ENCODE measurements at places on chromosomes 7 and 10.

DNA sequence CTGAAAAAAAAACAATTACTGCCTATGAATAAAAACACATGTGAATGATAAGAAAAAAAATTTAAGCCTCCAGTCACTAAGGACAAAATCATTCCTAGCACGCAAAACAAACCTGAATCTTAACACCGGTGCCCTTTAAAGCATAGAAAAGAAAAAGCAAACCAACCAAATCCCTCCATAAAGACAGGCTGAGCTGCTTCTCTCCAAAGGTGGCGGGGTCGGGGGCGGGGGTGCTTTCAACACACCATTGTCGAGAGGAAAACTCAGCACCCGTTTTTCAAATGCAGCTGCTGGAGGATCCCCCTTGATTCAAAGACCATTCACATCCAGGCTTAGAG, 1.4 kb downstream of the ST8SIA6 start:
- DNase-seq, result no peak

GRCh38 chr7:115572111-115572510, 458.5 kb downstream of the TFEC start:
- DNase-seq, result no peak

GRCh38 chr10:48900371-48900801, 39.3 kb downstream of the LRRC18 start:
- DNase-seq, result no peak

DNA sequence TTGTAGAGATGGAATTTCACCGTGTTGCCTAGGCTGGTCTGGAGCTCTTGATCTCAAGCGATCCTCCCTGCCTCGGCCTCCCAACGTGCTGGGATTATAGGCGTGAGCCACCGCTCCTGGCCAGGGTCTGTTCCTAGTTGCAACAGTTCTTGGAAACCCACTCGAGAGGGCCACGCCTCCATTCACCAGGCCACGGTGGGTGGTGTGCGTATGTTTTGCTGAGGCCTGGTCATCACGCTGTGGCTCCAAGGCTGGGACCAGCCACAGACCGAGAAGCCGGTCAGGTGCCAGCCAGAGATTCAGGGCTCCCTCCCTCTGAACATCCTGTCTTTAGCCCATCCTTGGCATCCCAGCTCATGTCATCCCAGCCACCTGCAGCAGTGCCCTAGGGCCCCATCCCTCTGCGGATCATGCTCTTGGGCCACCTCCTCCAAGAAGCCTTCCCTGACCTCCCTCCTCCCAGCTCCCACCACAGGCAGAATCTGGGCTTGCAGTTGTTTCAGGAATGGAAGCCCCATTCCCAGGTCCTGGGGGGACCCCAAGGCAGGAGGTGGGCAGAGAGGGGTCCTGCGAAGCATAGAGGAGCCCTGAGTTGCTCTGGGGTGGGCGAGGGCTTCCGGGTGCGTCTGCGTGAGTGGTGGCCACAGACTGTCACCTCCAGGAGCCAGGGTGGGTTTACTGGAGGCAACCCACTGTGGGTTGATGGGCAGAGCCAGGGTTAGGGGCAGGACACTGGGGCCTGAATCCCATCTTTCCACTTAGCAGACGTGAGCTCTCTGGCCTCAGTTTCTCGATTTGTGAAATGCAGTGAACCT, 5.2 kb downstream of the LAT2 start:
- DNase-seq, result no peak

DNA sequence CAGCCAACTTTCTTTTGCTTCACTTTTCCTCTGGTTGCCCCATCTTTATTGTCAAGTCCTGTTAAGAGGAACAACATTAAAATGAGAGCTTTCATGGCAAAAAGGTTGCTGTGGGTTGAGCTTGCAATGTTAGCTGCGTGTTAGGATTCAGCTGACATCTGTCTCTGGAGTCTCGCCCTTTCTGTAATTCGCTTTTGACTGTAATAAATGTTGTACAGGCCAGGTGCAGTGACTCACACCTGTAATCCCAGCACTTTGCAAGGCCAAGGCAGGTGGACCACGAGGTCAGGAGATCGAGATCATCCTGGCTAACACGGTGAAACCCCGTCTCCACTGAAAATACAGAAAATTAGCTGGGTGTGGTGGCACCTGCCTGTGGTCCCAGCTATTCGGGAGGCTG, 24.1 kb downstream of the MNX1 start:
- no peak for DNase-seq

- no peak for DNase-seq
Observed at GRCh38 chr7:77697535-77697831, 1.2 kb downstream of the RSBN1L start.

DNA sequence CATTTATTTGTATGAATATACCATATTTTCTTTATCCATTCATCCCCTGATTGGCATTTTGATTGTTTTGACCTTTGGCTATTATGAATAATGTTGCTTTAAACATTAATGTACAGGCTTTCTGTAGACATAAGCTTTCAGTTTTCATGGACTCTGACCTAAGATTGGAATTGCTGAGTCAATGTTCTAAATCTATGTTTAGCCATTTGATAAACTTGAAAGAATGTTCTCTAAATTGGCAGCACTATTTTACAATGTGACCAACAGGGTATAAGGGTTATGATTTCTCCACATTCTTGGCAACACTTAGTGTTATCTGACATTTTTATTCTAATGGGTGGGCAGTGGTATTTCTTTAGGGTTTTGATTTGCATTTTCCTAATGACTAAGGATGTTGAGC, 229.7 kb upstream of the ETV1 start:
- no peak for DNase-seq

GRCh38 chr7:30142710-30143109, 7.9 kb downstream of the MTURN start:
- DNase-seq, result peak; percentile 27

GRCh38 chr10:110780704-110781103, 91.0 kb upstream of the PDCD4 start:
- peak; percentile 64 for DNase-seq

DNA sequence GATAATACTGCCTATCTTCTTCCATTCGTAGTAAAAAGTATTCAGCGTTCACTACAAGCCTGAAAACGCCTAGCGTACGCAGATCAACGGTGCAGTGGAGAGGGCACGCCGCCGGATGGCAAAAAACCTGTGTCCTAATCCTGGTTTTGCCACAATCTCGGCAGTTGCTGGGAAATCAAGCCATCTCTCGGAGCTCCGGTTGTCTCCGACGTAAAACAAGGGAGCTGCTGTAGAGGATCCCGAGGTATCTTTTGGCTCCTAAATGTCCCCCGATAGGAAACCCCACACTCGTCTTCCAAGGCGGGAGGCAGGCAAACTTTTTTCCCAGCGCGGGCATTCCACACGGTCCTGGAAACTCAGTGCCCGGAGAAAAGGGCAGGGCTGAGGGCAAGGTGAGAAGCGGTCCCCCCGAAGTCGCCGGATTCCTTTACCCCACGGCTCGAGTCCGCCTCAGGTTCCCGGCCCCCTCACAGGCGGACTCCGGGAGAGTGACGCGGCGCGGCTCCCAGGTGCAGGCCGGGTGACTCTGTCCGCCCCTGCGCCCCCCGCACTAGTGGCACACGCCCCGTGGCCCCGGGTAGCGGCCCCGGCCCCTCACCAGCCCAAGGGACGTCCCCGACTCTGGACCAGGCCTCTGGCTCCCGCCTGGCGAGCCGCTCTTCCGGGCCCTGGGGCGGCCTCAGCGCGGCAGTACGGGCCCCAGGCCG, 649 bp downstream of the IDE start:
- DNase-seq, result no peak

GRCh38 chr7:132575982-132576720, at the start of gene PLXNA4:
TSS of gene PLXNA4 (minus strand) at chr7:132576470. CDS start at chr7:132508693, 67,777 bp downstream.
- peak; percentile 4 for DNase-seq

GRCh38 chr7:129461809-129462208, 27.6 kb downstream of the STRIP2 start:
- DNase-seq, result no peak

DNA sequence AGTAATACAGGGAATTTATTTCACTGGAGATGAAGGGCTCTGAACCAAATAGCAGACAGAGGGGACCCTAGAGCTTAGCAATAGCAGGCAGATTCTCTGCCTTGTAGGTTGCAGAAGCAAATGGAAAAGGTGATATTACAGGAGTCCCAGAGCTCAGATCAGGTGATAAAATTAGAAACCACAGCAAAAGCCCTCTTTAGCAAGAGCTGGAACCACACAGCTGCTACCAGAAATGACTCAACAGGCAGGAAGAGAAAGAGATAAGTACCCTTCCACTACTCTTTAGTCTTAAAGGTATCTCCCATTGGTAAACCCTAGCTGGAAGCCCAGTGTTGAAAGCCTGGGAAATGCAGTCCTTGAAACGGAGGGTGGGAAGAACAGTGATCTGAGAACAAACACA, 535.6 kb upstream of the GHITM start:
- no peak for DNase-seq

DNA sequence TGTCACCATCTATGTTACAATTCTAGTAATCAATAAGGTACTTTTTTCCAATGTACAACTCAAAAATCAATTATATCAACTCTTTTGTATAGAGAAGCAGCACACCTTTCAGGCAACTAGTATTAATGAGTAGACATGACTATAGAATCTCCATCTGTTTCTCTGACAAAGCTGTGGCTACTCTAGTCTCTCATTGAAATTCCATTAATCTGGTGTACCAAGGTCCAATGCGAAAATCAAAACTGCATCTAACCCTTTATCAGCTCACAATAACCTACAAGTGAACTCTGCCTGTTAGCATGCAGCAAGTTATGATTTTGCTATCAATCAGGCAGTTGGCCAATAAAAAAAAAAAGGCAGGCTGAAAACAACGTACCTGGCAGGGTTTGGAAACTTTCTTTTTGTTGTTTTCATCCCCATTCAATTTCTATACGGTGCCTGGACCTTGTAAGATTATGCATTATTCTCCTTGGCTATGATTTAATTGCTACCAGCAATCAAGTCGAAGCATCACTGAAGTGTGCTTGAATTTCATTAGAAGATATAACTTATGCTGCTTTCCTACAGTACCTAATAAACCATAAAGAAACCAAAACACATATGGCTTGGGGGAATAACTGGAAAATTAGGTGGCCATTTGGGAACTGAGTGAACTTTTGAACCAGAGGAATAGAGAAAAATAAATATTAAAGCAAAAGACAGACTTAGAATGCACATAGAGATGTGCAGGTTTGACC, 23.2 kb downstream of the SKAP2 start:
- no peak for DNase-seq

- no peak for DNase-seq
Observed at GRCh38 chr7:129609666-129610065, 1.9 kb upstream of the NRF1 start.

DNA sequence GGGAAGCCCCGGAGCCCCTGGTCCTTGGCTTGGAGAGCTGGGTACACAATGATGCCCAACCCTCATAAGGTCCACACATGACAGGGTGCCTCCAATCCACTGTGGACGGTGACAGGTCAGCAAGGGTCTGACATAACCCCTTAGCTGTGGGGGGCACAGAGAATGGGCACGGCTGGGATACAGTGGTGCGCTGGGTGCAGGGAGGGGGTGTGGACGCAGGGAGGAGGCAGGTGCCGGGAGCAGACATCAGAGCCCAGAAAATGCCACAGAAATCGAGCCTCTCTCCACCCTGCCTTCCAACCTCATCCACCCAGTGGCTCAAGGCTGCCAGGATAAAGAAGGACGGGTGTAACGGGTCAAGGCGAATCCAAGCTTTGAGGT, 177.8 kb upstream of the RHEB start:
- no peak for DNase-seq

- no peak for DNase-seq
Observed at GRCh38 chr10:116274064-116274904, 1.3 kb upstream of the GFRA1 start.

DNA sequence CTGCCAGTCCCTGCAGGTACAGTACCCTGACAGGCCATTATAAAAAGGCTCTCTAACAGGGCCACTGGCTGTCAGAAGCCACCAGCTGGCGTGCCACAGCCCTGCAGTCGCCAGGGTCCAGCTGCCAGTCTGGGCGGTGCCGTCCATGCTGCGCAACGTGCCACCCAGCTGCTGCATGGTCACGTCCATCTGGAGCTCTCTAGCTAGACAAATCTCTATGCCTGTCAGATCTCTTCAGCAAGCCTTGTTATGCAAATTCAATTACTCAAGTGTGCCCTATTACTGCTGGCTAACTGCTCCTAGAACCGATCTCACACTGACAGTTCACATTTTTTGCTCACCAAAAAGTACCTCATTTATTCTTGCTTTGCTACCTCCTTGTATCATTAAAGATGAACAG, 75.9 kb downstream of the HIBADH start:
- peak; percentile 26 for DNase-seq

DNA sequence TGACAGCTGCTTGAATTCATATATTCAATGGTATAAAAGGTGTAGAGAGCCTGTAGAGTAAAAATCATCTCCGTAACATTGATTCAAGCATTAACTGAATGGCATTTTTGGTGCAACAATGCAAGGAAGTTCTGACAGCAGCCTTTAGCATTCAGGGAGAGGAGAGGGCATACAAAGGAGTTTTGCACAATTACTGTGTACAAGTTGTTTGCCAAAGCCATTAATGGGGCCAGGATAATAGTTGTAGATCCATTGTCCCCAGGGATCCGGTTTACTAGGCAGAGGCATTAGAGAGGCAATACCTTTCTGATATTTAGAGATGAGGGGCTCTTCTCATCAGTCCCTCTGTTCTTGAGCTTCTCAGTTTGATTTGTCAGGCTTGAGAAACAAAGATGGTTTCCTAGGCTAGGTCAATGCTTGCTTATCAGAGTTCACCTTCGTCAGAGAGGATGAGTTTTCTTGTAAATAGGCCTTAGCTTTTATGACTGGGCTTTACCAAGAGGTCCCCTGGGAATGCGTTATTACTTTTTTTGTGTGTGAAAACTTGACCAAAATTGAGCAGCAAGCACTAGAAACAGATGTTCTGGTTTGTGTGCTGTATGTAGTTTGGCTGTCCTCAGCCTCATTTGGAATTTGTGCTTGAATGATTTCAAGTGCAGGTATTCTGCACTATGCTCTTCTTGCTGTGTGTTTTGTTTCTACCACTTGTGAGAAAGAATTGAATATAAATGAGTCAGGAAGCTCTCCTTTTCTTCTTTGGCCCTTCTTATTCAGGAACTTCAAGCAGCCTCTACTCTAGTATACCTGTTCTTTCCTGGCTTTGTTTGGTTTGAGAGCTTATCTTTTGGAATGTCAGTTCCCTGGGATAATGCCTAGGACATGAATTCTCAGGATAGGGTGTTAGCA, 32.0 kb downstream of the SND1 start:
- no peak for DNase-seq

DNA sequence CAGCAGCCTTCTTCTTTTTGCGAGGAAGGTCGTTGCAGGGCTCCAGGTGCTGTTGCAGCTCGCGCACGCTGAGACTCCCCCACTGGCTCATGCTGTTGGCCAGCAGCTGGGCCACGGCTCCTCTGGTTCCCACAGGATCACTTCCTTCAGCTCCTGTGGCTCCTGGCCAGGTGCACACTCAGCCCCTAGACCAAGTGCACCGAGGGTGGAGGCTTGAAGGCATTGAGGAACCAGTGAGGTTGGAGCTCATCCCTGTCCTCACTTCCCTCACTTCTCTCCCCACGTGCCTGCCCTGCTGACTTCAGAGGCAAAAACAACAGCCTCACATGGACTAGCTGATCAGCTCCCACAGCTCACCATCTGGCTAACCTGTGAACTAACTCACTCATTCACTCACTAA, 46.2 kb upstream of the ADRB1 start:
- peak; percentile 40 for DNase-seq

- DNase-seq, result peak; percentile 57
Observed at GRCh38 chr7:135672560-135673359, 10.4 kb downstream of the STMP1 start.

All from NCI-H2029 (cell line).